Stimulated activated CD8-positive, alpha-beta memory T cell treated with anti-CD3 and anti-CD28 coated beads, Interleukin-12 subunit alpha, Interleukin-12 subunit beta, amount 100 ng/mL, for 1 hour (primary cell): ENCODE measurements at places on chromosomes 1 and 21.

GRCh38 chr1:59016390-59016789 is 232.5 kb upstream of the JUN start:
- no peak for DNase-seq

- no peak for DNase-seq
These were observed 1670.9 kb downstream of the PLA2G4A start for GRCh38 chr1:188499690-188500089.

DNA sequence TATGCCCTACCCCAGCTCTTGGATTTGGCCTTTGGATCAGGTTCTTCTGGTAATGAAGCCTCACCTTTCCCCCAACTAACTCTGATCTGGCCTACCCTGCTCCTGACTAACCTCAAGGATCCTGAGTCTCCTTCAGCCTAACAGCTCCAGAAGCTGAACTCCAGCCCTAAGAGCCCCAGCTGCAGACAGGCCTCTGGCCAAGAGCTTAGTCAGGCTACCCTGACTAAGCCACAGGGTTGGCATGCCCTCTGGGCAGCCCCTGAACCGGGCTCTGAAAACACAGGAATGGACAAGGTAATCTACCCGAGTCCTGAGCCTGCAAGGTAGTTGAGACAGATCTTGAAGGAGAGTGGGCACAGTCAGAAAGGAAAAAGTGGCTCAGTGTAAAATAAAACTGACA is 29.4 kb downstream of the COA7 start:
- no peak for DNase-seq

DNA sequence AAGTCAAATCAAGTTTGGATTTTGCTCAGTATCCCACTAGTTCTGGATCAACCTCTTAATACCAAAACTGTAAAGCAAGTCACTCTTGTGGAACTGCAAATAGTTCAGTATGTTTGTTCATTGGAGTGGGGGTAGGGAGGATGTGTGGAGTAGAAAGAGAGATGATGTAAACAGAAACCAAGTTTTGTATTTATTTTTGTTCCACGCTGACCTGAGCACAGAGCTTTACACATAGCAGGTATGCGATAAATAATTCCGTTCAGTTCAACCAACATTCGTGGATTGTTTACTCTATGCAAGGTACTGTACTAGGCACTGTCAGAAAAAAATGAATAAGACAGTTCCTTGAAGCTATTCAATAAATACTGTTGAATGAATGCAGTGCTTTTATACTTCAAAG is 4.5 kb upstream of the ZNF644 start:
- no peak for DNase-seq

DNA sequence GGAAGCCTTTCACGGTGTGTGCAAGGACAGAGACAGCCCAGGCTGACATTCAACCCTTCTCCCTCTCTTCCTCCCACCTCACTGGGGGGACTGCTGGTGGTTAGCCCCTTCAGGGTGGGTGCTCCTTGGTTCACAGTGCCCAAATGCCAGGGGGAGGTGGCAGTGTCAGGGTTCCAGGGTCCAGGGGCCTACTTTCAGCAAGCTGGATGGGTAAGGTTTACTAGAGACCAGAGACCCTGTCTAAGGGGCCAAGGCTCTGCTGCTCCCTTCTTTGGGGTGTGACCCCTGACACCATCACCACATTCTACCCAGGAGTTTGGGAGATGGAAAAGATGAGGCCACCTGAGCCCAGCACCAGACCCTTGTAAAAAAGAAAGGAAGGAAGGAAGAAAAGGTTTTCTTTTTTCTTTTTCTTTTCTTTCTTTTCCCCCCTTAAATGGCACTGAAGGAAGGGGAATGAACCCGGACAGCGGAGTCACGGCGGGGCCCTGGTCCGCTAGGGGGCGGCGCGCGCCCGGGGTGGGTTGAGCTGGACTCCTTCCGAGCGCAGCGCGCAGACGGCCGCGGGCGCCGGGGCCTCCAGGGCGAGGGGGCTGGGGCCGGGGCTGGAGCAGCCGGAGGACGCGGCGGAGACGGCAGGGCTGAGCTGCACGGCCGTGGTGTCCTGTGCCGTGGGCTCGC is 18.8 kb downstream of the KNCN start:
- DNase-seq: peak; percentile 57

DNA sequence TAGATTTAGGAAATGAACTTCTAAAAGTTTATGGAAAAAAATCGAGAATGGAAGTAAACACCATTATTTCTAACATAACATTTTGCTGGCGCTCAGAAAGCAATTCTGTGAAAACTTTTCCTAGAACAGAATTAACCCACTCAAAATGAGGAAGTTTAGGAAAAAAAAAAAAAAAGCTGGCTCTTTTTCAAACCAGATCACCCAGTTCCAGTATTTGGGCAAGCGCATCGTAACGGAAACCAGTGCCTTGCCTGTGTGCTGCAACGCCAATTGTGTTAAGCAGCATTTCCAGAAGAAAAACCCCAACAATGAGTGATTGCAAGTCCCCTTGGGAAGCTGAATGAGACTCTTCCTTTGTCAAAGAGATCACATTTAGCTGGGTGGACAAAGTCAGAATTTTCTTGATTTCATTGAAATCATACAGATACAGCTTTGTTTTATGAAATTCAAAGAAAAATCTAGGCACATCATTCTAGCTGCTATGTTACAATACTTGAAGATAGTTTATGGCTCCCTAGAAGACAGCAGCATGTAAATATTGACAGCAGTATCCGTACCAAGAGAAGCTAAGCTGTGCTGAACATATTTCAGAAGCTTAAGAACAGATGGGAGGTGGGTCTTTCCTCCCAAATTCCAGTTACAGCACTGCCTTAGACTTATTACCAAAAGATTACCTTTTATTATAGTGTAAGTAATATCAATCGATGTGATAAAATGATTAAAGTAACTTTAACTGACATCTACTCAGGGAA is 113.4 kb downstream of the ERG start:
- DNase-seq: no peak
